Hippocampal formation (tissue), 2 donors: ENCODE measurements at places on chromosomes 7 and 10.

DNA sequence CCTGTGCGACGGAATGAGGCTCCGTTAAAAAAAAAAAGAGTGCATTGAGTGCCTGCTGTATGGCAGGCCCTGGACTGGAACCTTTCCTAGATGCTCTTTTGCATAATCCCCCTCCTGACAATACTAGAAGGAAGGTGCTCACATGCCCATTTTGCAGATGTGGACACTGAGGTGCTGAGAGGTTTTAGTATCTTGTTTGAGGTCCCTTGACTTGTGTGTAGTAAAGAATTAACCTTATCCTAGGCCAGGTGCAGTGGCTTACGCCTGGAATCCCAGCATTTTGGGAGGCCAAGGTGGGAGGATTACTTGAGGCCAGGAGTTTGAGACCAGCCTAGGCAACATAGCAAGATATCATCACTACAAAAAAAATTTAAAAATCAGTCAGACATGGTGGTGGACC, 46.6 kb downstream of the TMEM130 start:
- DNase-seq: no peak

GRCh38 chr10:95133997-95134396, 60.0 kb upstream of the ACSM6 start:
- DNase-seq: no peak

- no peak for DNase-seq
Observed at GRCh38 chr7:2732959-2733584, 45.1 kb downstream of the AMZ1 start.

DNA sequence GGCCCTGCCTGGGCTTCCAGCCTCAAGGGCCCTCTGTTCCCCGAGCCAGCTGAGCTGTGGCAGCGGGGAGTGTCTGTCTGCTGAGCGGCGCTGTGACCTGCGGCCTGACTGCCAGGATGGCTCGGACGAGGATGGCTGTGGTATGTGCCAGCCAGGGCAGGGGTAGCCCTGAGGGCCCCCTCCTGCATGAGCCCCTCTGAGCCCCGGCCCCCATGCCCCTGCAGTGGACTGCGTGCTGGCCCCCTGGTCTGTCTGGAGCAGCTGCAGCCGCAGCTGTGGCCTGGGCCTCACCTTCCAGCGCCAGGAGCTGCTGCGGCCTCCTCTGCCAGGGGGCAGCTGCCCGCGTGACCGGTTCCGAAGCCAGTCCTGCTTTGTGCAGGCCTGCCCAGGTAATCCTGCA, 28.4 kb upstream of the ZNF467 start:
- DNase-seq: no peak

DNA sequence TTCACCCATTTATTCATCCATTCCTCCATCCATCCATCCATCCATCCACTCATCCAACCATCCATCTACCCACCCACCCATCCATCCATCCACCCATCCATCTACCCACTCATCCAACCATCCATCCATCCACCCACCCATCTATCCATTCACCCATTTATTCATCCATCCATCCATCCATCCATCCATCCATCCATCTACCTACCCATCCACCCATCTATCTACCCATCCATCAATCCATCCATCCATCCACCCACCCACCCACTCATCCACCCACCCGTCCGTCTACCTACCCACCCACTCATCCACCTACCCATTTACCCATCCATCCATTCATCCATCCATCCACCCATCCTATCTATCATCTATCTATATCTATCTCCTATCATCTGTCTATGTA, 169.4 kb upstream of the SHH start:
- no peak for DNase-seq

DNA sequence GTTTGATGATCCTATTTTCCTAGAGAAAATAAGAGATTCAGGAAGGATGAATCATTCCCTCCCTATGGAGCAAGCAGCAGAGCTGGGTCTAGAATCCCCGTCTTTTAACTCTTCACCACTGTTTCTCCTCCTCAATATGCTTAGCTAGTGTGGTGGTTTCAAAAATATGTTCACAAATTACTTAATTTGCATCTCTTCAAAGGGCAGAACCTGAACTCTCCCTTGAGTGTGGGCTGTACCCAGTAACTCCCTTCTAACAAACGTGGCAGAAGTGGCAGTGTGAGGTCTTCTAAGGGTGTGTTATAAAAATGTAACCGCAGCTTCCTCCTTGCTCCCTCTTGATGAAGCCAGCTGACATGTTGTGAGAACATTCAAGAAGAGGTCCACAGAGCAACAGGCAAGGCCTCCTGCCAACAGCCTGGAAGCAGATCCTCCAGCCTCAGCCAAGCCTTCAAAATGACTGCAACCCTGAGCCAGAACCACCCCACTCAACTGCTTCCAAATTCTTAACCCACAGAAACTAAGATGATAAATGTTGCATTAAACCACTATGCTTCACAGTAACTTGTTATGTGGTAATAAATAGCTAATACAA, 36.6 kb downstream of the SRPK2 start:
- peak; percentile 27 for DNase-seq

GRCh38 chr7:17009007-17009719, 127.4 kb upstream of the AGR3 start:
- no peak for DNase-seq

GRCh38 chr7:22574754-22575520, 74.9 kb upstream of the STEAP1B start:
- DNase-seq: no peak

- peak; percentile 88 for DNase-seq
Observed at GRCh38 chr7:134593530-134594392, 44.9 kb downstream of the AKR1B15 start.

GRCh38 chr7:16350634-16351033, 70.7 kb downstream of the CRPPA start:
- no peak for DNase-seq

- no peak for DNase-seq
Observed at GRCh38 chr10:124096494-124096893, 3.1 kb upstream of the CHST15 start.

DNA sequence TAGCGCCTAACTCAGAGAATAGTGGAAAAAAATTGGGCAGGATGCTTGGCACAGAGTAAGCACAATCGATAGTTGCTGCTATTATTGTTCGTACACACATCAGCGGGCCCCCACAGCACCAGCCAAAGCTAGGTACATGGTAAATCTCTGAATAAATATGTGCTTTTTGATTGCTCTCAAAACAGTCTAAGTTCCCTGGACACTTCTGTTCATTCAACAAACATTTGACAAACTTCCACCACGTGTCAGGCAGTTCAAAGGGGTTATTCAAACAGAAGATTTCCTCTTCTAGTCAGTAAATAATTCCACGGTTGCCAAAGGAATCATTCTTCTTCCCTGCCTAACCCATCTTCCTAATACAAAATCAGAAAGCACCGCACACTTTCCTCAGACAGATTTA, 150.8 kb downstream of the DGKI start:
- no peak for DNase-seq

DNA sequence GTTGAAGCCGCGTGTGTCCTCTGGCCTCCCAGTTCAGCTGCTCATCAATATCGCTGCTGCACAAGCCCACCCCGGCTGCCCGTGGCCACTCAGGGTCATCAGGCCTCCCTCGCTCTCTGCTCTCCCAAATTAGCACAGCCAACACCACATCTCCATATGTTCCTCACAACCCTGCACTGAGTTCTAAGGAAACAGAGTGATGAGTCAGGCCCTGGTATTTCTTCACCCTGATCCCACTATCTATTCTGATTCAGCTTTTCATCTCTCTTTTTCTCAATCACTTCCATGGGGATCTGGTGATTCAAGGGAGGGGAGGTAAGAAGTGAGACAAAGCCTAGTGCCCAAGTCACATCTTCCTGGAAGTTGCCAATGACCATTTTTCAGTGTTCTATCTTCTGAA, 23.8 kb downstream of the CYTH3 start:
- no peak for DNase-seq

DNA sequence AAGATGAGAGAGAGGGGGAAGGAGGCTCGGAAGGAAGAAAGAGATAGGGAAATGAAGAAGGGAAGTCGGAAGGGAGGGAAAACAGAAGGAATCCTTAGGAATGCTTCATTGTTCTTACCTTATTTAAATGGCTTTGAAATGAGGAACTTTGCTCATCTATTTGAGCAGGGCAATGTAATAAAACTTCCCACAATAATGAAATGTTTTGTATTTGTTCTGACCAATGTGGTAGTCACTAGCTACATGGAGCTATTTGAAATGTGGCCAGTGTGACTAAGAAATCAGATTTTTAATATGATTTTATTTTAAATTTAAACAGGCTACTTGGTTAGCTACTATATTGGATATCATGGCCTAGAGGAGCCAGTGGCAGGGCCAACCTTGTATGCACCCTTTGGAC, 510.6 kb downstream of the HTR7 start:
- no peak for DNase-seq

DNA sequence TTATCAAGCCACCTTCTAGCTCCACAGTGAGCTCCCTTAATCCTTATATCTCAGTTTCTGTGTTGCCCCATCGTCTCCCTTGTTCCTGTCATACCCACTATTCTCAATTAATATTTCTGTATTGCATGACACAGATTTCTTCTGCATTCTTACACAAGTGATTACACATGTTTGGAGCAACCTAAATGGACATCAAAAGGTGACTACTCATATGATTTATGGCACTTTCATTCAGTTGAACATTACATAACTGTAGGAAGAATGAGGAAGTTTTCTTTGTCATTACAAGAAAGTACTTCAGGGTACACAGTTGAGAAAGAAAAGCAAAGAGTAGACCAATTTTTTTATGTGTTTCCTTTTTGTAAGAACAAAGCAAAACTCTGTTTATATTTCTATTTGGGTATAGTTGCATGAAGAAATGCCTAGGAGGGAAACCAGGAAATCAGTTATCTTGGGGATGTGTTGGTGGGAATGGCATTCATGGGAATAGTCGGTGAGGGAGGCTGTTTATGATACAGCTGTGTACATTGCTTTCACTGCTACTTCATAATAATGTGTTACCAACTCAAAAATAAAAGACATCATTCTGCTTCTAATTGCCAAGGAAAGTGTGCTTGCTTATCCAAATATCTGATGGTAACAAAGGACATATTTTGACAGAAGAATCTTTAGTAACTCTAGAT, 23.6 kb upstream of the PRSS37 start:
- no peak for DNase-seq

DNA sequence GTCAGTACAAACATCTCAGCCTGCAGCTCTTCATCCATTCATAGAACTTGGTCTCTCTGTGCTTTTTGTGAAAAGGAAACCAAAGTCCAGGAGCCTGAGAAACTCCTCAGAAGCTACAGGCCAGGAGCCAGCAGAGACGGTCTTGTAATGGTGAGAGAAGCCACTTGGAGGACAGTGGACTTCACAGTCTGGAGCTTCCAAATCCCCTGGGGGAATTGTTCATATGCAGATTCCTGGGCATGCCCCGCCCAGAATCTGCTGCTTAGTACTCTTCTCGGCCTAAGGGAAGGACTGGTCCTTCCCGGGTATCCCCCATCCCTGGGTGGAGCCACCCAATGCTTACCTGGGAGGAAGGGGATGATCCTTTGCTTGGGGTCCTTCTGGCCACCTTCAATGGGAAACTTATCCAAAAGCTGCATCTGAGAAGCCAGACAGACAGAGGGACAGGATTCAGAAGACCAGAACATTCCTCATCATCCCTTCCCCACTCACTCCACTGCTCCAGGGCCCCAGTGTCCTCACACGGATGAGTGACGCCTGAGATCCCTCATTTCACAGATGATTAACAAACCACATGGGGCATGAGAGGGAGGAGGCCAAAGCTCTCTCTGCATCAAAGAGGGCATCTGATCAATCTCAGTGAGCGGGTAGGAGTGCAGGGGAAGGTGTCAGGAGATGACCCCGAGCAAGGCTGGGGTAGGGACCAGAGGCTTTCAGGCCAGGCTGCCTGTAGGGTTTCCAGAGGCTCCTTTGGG, 88.4 kb downstream of the SH3PXD2A start:
- DNase-seq: no peak

- DNase-seq: no peak
Observed at GRCh38 chr10:98097616-98098015, 36.8 kb upstream of the R3HCC1L start.

GRCh38 chr10:82420001-82420400, 545.0 kb downstream of the NRG3 start:
- peak; percentile 30 for DNase-seq

- DNase-seq: no peak
Observed at GRCh38 chr7:108009873-108010272, 6.9 kb upstream of the LAMB1 start.

- no peak for DNase-seq
Observed at GRCh38 chr10:83184641-83185040, 954.7 kb upstream of the GHITM start.

- DNase-seq: no peak
Observed at GRCh38 chr7:32147546-32148268, 77.5 kb upstream of the PDE1C start.

DNA sequence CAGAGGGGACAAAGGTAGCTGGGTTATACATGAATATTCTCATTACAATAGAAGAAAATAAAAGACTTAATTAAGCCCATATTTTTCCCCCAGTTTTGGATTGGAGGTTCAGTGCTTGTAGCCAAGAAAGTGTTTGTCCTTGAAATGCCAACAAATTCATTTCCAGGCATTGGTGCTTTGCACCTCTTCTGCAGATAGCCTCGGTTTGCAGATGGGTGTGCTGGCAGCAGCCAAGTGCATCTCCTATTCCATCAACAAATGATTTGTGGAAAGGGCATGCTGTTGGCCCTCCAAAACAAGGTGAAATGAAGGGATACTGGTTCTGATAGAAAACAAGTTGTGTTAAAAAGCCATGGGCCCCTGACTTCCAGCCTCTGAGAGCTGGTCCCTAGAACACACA, 187.3 kb downstream of the DPY19L1 start:
- DNase-seq: no peak

GRCh38 chr10:71996592-71997371, 32.6 kb downstream of the CHST3 start:
- peak; percentile 74 for DNase-seq

- DNase-seq: peak; percentile 15
Observed at GRCh38 chr10:9853405-9854355, 1164.0 kb upstream of the CELF2 start.
